Hippocampal formation (tissue), 2 donors: ENCODE measurements at places on chromosomes 4 and X.

DNA sequence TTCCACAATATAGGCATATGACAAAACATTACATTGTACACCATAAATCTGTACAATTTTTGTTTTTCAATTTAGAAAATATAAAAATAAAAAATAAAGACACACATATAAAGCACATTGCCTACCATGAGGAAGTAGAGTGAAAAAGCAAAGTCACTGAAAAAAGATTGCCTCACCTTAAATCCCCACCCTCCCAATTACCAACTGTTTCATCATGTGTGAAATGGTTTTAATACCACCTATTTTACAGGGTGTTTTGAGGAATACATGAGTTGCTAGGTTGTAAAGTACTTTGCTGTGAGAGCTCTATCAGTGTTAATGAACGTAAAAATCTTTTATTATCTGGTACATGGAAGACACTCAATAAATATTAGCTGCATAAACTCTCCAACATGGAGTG, 373.6 kb upstream of the NDST3 start:
- DNase-seq: no peak

DNA sequence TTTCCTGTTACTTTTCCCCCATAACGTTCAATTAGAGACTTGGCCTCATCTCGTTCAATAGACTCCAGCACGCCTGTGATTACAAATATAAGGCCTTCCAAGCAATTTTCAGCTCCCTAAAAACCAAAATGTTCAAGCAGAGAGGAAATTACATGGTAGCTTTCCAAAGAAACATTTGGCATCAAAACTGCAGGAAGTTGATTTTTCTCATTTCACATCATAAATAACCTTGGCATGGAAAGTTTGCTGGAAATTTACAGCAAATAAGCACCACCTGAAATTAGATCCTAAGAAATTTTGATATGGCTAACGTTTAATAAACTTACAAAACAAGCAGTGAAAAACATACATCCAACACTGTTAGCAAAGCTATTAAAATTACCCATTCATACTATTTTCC, 53.3 kb downstream of the RFC1 start:
- DNase-seq: no peak

DNA sequence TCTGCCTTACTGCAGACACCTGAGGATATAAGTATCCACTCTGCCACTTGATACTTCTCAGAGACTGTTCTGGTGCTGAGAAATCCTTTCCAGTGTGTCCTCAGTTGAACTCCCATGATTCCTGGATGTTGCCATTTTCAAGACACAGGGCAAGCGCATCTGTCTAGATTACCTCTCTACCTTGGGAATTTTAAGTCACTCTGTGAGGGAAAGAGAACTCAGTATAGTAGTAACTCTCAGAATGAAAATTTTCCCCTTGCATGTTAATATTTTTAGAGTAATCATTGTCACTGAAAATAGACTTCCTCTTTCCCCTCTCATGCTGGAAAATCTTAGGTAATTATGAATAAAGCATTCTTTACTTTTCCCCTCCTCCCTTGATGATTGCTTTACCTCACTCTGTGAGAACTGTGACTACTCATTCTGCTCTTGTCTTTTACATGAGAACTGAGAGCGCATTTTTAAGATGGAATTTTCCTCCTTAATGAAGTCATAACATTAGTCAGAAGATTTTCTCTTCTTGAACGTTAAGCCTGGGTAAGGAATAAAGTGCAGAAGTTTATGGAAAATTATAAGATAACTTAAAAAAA, 45.0 kb downstream of the TET2 start:
- no peak for DNase-seq

DNA sequence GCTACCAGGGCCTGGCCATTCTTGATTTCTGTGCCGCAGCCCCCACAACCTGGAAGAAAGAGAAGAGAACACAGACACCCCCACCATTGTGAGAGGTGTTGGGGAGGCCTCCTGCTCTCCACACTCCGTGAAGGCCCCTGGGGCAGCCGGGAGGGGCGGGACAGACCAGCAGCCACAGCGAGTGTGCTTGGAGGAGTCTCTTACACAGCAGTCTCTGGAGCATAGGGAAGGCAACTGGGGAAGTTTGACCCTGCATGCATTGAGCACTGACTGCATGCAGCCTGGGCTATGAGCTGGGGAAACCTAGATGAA, 77.9 kb downstream of the ABLIM2 start:
- no peak for DNase-seq

DNA sequence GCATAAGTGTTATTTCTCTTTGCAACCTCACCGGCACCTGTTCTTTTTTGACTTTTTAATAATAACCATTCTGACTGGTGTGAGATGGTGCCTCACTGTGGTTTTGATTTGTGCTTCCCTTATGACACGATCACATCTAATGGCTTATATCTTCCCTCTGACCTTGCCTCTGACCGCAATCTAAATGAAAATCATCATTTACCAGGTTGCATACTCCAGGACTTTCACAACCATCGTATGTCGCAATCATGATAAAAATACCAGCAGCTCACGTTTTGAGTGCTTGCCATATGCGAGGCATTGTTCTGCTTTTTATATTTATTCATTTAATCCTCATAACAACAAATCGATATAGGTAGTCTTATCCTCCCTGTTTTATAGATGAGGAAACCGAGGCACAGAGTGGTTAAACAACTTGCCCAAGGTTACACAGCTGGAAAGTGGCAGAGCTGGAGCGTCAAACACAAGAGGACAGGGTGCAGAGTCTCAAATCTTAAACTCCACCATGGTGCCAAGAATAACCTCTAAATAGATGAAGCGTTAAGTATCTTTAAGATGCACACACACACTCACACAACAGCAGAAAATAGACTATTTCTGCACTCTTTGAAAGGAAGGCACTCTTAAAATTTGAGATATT, 102.2 kb downstream of the SEL1L3 start:
- DNase-seq: no peak

GRCh38 chr4:110085131-110085530, 113.3 kb downstream of the ELOVL6 start:
- DNase-seq: no peak

- no peak for DNase-seq
These were observed 50.7 kb downstream of the MAP7D3 start for GRCh38 chrX:136200466-136200865.

DNA sequence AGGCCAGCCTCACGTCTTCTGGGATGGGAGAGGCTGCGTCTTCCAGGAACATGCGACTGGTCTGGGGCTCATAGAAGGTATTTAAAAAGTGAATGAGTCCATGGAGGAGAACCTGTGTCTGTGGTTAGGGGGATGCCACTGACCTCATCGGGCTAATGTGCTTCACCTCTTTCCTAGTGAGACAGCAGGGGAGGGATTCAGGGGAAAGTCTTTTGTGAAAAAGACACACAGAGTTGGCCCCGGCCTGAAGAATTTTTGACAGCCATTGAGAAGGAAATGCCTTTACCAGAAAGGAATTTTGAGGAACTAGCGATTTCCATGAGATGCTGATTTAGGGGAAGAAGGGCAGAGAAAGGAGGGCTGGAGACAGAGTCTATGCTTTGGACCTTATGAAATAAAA, 11.0 kb upstream of the C4orf50 start:
- no peak for DNase-seq

GRCh38 chr4:183416879-183417755, 27.3 kb upstream of the CDKN2AIP start:
- DNase-seq: no peak

GRCh38 chrX:34909151-34909550, 33.4 kb upstream of the FAM47B start:
- no peak for DNase-seq

- peak; percentile 27 for DNase-seq
These were observed 156.1 kb downstream of the STPG2 start for GRCh38 chr4:97987019-97987648.

DNA sequence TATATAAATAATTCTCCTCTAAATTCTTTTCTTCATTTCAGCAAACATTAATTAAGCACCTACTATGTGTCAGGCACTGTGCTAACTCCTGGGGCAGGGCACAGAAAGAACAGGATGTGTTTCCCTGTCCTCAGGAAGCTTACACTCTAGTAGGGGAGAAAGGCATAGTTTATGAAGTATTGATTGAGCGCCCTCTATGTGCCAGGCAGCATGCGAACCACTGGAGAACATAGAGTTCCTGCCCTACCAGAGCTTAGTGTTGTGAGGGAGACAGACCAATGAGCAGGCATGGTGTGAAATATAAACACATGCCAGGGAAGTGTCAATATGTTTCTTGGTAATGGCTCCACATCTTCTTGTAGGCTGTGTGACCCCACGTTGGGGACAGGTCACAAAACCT, 3.7 kb downstream of the ADGRG4 start:
- DNase-seq: no peak

DNA sequence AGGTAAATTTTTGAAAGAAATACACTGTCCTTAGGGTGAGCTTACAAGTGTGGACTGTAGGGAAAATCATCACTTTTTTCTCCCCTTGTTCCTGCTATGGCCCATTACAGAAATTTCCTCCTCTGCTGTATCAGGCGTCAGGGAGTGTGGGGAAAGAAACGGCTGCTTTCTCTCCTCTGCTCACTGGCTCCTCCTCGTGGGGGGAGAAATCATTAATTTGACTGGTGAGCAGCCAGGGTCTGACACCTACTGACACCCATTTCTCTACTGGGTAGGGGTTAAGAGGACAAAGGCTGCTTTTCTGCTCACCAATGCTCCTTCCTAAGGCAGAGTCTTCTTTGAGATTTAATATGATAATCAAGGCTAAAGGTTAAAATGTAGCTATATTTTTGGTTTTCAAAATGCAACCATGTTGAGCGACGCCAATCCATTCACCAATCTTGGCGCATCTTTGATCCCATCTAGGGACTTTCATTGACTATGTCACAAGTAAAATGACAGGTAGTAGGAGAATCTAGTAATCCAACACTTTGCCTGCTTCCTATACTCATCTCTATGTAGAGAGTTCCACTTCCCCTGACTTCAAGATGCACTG, 25.1 kb downstream of the SETD7 start:
- peak; percentile 25 for DNase-seq

DNA sequence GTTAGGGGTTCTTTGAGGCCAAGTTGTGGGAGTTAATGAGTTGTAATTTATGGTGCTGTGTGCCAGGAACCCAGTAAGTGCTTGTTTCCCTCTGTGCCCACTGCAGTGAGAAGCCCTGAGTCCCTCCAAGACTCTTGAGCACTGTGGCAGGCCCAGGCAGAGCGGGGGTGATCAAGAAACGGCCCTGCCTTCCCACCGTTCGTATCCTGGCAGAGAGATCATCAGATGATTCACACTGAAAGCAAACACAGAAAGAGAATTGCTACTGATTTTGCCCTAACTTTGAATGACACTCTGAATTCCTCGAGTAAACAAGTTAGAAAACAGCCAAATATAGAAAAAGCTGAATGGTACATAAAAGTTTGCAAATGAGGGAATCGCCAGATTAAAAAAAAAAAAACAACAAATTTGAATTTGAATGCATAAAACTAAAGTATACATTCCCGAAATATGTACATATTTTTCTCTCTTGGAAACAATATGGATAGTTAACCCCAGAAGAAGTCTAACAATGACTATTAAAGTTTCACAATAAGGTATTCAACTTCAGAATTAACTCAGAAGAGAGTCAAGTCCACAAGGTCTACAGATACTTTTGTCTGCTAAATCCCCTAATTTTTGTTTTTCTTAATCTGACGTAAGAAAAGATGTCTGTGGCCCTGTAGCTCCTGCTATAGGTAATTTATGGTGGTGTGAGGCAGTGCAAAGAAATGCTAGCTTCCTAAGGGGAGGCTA, 71.8 kb downstream of the AFAP1 start:
- DNase-seq: no peak

DNA sequence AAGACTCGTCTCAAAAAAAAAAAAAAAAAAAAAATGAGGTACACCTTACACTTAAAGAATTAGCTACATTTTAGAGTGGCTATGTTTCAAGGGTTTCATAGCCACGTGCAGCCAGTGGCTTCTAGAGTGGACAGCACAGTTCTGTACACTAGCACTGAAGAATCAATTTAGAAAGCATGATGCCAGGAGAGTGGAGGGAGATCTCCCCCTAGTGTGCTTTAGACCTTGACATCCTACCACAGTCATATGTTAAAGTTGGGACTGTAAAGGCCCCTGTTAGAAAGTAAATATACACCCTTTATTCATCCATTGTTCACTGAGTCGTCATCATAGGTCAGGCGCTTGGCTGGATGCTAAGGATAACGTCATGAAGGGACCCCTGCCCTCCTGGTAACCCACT, 179.4 kb downstream of the QDPR start:
- DNase-seq: no peak

DNA sequence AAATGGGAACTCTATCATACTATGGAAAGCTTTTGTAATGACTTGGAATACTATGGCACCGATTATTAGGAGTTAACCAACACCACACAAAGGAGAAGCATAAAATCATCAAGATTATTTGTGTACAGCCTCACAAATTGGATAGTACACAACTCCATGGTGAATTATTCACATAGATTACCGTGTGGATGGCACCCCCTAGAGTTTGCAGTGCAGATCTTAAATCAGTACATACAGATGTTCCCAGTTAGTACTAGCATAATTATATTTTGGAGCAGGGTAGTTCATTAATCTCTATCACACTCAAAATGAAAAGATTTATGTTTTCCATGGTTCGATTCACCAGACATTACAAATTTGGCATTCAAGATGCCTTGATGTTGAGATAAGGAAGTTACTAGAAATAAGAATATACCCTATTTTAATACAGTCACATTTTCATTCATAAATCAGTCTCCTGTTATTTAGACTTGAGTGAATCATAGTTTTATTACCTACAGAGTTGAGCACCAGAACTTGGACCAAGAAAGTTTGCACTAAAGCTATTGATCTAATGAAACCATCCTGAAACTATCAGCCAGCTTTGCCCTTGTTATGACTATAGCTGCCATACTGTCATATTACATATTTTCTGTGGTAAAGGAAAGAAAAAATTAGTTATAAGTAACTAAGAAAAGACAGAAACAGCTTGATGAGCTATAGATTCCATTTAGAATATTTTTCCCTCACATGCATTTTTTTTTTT, 531.8 kb downstream of the GLUD2 start:
- no peak for DNase-seq

- DNase-seq: peak; percentile 5
These were observed 631.5 kb downstream of the RAB28 start for GRCh38 chr4:12852338-12853307.

- no peak for DNase-seq
These were observed 174.5 kb downstream of the GPC3 start for GRCh38 chrX:133810925-133811324.

DNA sequence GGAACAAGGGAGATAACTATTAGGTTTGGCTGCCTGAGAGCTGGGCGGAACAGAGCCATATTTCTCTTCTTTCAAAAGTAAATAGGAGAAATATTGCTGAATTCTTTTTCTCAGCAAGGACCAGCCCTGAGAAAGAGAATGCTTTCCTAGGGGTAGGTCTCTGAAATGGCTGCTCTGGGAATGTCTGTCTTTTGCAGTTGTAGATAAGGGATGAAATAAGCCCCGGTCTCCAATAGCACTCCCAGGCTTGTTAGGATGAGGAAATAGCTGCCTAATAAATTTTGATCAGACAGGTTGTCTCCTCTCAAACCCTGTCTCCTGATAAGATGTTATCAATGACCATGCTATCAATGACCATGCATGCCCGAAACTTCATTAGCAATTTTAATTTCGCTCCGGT, 207.8 kb upstream of the KIT start:
- DNase-seq: no peak

- DNase-seq: no peak
These were observed 6.4 kb downstream of the TRO start for GRCh38 chrX:54926978-54927377.

- DNase-seq: no peak
These were observed 64.8 kb downstream of the TAB3 start for GRCh38 chrX:30824275-30824674.

- no peak for DNase-seq
These were observed 147.9 kb downstream of the CHIC2 start for GRCh38 chr4:53916431-53916889.
